WTC11 (cell line): ENCODE measurements at places on chromosomes 2 and 18.

DNA sequence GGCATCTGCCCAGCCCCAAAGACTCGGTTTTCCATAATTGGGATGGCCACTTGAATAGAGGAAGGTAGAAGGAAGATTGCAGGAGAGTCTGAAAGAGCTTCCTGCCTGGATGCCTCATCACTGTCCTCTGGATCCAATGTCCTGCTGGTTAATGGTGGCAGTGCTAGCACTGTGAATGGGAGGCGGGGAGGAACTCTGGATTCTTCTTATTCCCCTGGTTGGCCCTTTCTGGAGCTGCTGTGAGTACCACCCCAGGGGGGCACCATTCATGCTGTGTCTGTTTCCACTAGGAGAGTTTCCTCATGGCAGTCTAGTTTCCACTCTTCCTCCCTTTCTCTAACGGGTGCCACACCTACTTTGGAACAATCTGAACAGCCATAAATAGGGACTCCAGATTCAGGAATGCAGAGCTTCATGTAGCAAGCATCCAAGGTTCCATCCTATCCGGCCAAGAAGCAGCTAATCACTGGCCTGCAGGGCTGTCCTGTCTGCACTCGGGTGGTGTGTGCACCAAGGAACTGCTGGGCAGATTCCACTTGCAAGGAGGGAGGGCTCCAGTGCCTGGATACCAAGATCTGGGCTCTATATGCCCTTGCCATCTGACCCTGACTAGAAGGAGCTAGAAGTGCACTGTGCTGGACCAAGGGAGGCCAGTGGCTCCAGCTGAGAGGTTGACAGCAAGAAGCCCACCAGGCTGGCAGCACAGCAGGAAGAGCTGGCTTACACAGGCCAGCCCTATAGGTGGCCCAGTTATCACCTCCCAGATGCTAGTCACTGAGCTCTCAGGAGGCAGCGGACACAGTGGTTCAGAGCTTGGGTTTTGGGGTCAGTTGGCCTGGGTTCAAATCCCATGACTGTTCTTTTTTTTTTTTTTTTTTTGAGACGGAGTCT lies 4.6 kb upstream of the ATOH8 start:
- no peak overlapping the region for H3K4me3 ChIP-seq
- peaks cover 39% of the 10 kb centered on the region for H3K27me3 ChIP-seq
- no peaks in the 10 kb centered on the region for H3K36me3 ChIP-seq
- 0 out of 2 replicates have a peak, but pooled peaks cover 2% of the 10 kb centered on the region for H3K4me1 ChIP-seq
- DNase-seq = no peak
- H3K27ac ChIP-seq = no peak overlapping the region

- 0 out of 2 replicates have a peak, but pooled peaks cover 5% of the 10 kb centered on the region for H3K4me1 ChIP-seq
- no peak for DNase-seq
- H3K27ac ChIP-seq = no peak overlapping the region; the same call in 1 of the 2 replicates
- H3K27me3 ChIP-seq = no peaks in the 10 kb centered on the region
- no peak overlapping the region for H3K4me3 ChIP-seq
Measured at GRCh38 chr2:148110184-148110583, 89.3 kb downstream of the MBD5 start.

DNA sequence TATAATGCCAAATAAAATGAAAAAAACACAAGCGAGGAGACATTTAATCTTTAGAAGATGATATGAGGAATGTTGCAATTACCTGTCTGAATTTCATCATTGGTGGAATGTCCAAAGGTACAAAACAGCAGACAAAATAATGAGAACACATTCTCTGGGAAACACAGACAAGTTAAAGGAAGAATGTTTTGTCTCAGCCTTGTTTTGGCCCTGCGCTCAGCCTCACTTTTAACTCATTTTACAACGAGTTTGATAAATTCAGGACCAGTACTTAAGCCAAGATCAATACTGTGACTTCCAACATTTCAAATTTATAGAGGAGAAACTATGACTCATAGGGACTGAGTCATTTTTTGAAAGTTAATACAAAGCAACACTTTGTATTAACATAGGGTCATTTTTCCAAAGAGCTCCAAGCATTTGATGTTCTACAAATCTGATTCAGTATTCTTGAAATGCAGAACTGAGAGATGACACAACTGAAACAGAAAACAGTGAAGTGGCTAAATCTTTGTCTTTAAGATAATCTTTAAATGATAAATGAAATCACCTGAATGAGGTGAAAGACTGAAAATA lies 833.2 kb upstream of the CHAC2 start:
- H3K27me3 ChIP-seq = no peaks in the 10 kb centered on the region
- no peak overlapping the region for H3K27ac ChIP-seq
- no peak for DNase-seq
- H3K36me3 ChIP-seq = peaks cover 16% of the 10 kb centered on the region
- H3K4me1 ChIP-seq = 0 out of 2 replicates have a peak, but pooled peaks cover 6% of the 10 kb centered on the region

- H3K27ac ChIP-seq = no peak overlapping the region
- no peaks in the 10 kb centered on the region for H3K27me3 ChIP-seq
- H3K4me3 ChIP-seq = no peak overlapping the region
- no peaks in the 10 kb centered on the region for H3K36me3 ChIP-seq
Measured at GRCh38 chr18:51278045-51278649, 80.7 kb upstream of the MEX3C start.

DNA sequence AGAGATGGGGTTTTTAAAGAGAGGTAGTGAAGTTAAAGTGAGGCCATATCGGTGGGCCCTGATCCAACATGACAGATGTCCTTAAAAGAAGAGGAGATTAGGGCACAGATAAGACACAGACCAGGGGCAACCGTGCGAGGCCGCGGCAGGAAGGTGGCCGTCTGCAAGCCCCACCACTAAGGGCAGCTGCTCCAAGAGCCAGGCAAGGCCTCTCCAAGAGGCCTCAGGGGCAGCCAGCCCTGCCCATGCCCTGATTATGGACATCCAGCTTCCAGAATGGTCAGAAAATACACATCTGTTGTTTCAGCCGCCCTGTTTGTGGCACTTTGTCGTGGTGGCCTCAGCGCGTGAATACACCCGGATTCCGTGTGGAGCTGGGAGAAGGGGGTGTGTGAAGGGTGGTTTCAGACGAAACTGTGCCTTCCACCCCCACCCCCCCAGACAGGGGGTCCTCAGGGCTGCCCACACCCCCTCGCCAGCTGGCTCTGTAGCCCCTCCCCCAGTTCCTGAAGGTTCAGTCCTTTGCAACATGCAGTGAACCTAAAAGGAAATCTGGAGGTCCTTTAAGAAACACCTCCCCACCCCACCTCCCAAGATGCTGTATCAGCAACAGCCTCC lies 74.1 kb upstream of the SMAD7 start:
- peaks cover 7% of the 10 kb centered on the region for H3K4me1 ChIP-seq
- no peak for DNase-seq
- no peaks in the 10 kb centered on the region for H3K36me3 ChIP-seq
- no peak overlapping the region for H3K27ac ChIP-seq
- H3K27me3 ChIP-seq = peaks cover 3% of the 10 kb centered on the region; the same call in 1 of the 2 replicates
